ENCODE measurements at places on chromosomes 12 and 14.

GRCh38 chr14:95310635-95311380, 8.9 kb downstream of the CLMN start:
- no peak for DNase-seq

DNA sequence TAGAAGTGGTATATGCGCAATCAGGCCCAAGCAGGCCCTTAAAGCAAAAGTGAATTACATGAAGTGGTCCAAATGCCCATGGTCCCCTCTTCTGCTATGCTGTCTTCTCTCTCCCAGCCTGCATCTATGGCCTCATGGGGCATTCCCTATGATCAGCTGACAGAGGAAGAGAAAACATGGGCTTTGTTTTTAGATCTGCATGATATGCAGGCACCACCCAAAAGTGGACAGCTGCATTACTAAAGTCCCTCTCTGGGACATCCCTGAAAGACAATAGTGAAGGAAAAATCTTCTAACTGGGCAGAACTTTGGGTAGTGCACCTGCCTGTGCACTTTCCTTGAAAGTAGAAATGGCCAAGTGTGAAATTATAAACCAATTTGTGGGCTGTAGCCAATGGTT, 145.2 kb upstream of the ARID2 start:
- no peak for DNase-seq

DNA sequence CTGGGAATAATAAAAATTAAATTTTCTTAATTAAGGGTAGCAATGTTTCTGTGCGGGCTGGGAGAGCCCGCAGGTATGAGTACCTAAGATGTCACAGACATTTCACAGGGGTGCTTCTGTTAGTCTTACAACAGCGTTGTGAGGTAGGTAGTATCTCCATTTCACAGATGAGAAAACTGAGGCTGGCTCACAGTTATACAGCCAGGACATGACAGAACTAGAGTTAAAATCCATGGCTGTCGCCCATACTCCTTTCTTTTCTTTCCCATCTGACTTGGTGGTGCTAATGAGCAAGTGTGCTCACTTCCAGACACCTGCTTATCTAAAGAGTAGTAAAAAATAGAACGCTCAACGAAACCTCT, 2.1 kb downstream of the BMAL2 start:
- DNase-seq: no peak

- no peak for DNase-seq
Observed at GRCh38 chr12:128356547-128356946, 89.6 kb downstream of the TMEM132C start.

- no peak for DNase-seq
Observed at GRCh38 chr12:132872975-132873421, 14.4 kb downstream of the CHFR start.

Measured in fibroblast of skin of back (primary cell).